ENCODE measurements at places on chromosomes 13 and 19.

DNA sequence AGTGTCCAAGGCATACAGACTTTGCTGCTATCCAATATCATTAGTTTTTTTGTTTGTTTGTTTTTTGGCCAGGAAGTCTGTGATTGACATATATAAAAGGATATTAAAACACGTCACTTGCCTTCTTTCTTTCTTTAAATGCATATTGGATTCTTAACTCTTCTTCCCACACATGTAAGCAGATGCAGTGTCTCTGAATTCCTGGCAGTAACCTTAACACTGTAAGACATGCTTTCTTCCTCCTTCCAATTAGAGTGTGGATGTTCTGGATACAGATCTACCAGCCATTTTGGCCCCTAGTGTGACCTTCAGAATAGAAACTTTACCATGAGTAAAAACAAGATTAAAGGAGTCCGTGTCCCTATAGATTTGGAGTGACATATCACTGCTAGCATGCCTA is 967.4 kb upstream of the PRR20A start:
- no peak for DNase-seq

- no peak for DNase-seq
Observed at GRCh38 chr13:47611664-47612288, 389.3 kb downstream of the SUCLA2 start.

DNA sequence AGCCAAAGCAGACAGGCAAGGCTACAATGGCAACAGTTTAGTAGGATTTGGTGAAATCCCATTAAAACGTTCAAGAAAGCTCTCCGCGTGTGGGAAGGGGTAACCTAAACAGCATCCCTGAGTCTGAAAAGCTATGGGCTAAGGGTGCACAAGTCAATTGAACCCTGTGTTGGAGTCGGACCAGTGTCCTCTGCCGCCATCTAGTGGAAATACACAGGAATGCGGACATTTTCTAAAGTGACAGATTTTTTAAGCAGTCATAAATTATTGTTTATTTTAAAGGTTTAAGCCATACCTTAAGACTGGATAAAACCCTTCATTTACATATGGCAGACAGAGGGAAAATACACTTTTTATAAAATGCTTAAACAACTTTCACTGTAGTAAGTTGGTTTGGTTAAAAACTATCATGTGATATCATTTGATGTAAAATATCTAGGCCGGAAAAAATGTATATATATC is 26.5 kb upstream of the LSM14A start:
- DNase-seq = no peak

DNA sequence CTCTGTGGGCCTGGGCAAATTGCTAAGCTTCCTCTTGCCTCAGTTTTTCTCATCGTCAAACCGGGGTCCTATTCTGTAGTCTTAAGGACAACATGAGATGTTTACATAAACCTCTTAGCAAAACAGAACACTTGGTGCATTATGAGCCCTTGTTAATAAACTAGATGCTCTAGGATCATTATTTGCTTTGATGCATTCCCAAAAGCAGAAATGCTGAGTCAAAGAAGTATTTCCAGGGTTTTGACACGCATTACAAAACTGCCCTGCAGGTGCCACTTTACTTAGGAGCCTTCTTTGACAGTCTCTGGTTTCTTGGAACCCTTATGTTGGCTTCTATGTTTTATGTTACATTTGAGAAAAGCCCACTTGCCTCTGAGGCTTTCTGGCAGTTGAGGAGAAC is 12.1 kb downstream of the AKAP11 start:
- DNase-seq = no peak

GRCh38 chr19:32018014-32018413 is 327.4 kb upstream of the ZNF507 start:
- no peak for DNase-seq
